Stimulated activated CD4-positive, alpha-beta T cell treated with anti-CD3 and anti-CD28 coated beads, TNF-alpha, amount 100 ng/mL, for 24 hours (primary cell): ENCODE measurements at places on chromosomes 6 and 20.

GRCh38 chr20:33172781-33173180 is 4.8 kb downstream of the BPIFA2 start:
- no peak for DNase-seq

- DNase-seq = no peak
These were observed 321.5 kb upstream of the JARID2 start for GRCh38 chr6:14924126-14925024.

DNA sequence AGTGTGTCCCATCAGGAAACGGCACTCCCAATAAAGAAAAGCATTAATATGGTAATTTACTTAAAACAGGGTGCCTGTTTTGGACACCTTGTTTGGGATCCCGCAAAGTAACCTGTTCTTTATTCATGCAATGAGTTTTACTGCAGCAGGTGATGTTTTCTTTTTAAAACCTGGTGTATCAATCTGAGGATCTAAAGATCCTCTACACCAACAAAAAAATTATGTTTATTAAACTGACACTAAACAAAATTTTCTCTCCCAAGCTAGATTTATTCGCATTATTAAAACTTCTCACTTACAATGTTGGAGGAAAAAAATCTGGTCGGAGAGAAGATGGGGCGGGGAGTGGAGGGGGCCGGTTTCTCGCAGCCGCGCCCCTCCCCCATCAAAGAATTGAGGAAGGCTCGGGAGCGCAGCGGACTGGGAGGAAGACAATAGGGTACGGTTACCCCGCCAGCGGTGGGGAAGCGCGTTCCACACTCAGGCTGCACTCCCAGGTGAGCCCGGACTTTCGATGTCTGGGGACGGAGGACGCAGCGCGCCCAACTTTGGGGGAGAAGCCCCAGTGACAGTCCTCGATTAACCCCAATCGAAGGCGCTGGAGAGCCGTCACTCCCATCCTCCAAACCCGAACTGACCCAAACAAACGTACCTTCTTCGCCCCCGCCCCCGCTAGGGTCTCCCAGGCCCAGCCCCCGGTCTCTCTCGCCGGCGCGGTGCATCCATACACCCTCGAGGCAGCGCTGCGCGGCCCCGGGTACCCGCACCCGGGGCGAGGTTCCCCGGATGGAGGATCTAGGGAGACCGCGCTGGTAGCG is 1.3 kb downstream of the CD24 start:
- no peak for DNase-seq

- no peak for DNase-seq
These were observed 31.7 kb downstream of the C20orf173 start for GRCh38 chr20:35497780-35498189.

GRCh38 chr6:149484733-149485700 is at the start of gene ZC3H12D:
ZC3H12D (minus strand) TSS chr6:149485014; CDS start chr6:149474543, 10,471 bp downstream.
- peak; percentile 73 for DNase-seq

GRCh38 chr6:6579281-6579680 is 9.2 kb upstream of the LY86 start:
- no peak for DNase-seq

- no peak for DNase-seq
These were observed 13.4 kb downstream of the IYD start for GRCh38 chr6:150382171-150382570.

DNA sequence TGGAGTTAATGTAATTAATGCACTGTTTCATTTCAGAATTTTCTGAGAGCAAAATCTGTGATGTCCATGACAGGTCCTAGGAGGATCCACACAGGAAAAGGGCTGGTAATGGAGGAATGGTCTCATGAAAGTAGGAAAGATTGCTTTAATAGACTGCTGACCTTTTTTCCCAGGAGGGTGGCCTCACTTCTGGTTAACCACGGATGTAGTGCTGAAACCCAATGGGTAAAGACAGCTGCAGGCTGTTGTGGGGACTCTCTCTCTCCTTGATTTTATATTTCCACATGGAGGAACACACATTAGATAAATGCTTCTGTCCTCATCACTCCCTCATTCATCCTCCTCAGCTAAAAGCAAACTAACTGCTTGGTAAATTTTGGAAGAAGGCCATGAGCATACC is 23.6 kb upstream of the RIPOR2 start:
- DNase-seq = no peak

DNA sequence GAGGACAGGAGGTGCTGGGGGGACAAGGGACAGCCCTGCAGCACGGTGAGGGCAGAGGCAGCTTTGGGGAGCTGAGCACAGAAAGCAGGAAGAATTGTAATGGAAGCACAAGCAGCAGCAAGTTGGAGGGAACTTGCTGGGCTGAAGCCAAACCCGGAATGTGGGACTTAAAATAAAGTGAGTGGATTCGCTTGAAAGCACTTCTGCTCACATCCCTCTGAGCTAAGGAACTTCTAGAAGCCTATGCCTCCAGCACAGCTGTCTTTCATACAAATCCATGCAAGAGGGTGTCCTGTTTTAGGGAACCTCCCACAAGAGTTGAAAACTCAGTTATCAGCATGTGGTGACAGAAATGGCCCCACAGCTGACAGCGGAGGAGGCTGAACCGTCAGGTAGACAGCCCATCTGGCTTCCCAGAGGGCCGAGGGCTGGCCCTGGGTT is 71.4 kb upstream of the MLN start:
- no peak for DNase-seq

- DNase-seq = peak; percentile 8
These were observed 1.5 kb downstream of the PABPC1L start for GRCh38 chr20:44911264-44911921.

- DNase-seq = no peak
These were observed 178.1 kb upstream of the ARG1 start for GRCh38 chr6:131394768-131395432.

- DNase-seq = no peak
These were observed 19.6 kb downstream of the ANGPT4 start for GRCh38 chr20:896501-897025.

- DNase-seq = no peak
These were observed 111.3 kb downstream of the SIM1 start for GRCh38 chr6:100353276-100354015.

DNA sequence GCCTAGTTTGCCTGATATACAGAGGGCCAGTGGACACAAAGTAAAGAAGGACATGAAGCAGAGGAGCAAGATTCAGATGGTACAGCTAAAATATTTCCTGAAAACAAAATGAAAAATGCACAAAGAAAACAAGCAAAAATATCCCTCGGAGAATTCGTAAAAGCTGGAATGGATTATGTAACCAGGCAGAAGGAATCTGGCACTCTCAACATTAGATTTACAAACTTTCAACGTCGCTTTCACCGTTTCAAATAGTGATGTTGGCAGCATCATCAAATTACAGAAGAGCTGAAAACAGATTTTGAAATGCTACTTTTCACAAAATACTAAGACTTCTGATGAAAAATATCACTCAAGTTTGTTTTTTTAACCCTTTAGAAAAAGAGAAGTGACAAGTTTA is 11.7 kb downstream of the SMLR1 start:
- no peak for DNase-seq

DNA sequence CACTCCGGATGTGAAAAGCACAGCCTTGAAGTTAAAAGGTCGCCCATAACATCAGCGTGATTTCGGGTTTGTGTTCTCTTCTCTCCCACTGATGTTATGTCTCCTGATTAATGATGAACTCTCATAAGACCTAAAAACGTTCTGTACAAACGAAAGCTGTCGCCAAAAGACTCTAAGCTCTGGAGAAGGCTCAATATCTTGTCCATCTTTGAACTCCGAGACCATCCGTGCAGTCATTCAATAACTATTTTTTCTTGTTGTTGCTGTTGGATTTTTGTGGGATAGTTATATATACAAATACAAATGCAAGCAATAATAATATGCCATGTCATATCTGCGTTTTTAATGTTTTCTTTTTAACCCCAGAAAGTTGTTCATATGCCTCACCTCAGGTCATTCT is 291.8 kb upstream of the MARCKS start:
- no peak for DNase-seq

DNA sequence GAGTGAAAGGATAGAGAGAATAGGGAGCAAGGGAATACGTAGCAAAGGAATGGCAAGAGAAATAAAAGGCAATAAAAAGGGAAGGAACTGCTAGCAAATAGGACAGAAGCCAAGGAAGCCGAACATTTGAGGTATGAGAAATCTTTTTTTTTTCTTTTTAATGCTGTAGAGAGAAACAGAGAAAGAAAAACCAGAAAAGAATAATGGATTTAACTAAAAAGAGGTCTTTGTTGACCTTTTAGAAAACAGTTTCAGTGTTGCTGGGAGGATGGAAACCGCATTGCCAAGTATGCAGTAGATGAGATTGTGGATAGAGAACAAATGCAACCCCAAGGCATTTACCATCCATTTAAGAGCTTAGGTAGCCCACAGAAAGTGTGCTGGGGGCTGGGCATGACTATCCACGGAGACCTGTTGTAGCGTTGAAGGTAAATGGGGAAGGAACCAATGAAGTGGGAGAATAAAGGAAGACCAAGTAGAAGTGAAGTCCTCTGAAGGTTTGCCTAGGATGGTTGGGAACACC is 23.3 kb upstream of the C6orf62 start:
- no peak for DNase-seq

- no peak for DNase-seq
These were observed 89.5 kb downstream of the SNX5 start for GRCh38 chr20:17878912-17879602.

- peak; percentile 66 for DNase-seq
These were observed at the start of gene CST7 for GRCh38 chr20:24948939-24949679. CST7 (plus strand) TSS chr20:24949269; CDS start chr20:24949506, 237 bp downstream.

DNA sequence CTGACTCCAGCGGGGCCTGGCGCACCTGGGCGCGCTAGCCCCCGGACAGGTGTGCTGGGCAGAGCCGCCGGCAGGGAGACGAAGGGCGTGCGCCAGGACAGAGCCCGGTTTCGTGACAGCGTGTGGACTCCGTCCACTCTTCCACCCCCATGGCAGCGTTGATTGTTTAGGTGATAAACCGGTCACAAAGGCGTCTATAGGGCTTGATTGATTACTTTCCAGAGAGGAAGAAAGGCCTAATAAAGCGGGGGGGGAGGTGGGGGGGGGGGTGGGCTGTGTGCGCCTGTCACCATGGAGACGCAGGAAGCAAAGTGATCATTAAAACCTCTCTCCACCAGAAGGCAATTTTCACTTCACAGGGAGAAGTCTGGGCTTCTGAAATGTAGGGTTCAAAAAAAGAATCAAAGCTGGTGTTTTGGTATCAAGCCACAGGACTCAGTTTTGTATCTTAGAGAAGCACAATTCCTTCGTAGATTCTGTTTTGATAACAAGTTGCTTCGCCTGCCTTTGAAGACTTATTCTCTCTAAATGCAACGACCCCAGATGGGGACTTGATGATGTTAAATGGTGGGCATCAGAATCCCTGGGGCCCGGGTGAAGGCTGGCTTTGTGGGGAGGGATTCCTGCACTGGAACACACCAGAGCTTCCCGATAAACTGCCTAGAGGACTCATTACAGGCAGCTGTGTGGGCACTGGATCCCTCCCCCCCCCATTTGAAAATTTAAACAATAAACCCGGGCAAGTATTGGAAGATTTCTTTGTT is 1.4 kb downstream of the PHACTR3 start:
- DNase-seq = no peak

DNA sequence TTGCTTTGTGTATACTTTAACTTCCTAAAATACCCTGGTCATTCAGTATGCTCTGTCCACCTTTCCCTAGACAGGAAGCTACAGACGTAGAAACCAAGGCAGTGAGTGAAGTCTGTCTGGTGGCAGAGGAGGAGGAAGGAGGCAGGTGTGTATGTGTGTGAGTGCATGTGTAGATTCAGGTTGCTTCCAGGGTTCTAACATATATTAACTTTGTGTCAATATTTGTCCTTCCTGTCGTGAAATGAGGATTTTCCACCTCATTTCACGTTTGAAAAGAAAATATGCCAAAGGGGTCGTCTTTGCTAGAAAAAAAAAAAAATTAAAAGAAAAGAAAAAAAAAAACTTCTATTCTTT is 411.5 kb downstream of the PKHD1 start:
- DNase-seq = no peak

DNA sequence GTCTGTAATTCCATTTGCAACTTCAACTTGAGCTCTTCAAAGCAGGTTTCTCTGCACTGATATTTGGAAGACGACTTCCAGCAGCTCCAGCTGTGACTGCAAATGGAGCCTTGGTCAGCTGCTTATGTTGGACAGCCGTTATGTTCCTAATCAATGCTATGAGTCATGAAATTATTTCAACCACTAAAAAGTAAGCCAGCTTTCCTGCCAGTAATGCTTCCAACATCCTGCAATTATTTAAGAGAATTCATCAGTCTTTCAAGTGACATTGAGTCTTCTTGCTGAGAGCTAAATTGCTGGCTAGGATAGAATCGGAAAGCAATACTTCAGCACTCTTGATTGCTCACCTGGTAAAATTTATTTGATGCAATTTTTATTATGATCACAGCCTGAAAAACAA is 375.7 kb downstream of the MMUT start:
- DNase-seq = no peak

DNA sequence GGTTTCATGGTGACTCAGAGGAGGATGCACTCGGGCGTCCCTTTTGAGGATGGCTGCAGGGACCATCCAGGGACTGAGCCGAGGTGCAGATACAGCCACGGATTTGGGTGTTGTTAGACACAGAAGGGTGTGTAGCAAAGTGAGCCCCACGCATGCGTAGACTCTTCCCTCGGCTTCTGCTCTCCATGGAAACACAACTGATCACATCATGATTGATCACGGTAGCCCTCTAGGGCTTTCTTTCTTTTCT is 606 bp upstream of the ULBP1 start:
- DNase-seq = peak; percentile 54

GRCh38 chr20:40218316-40218969 is 470.6 kb downstream of the MAFB start:
- DNase-seq = no peak

DNA sequence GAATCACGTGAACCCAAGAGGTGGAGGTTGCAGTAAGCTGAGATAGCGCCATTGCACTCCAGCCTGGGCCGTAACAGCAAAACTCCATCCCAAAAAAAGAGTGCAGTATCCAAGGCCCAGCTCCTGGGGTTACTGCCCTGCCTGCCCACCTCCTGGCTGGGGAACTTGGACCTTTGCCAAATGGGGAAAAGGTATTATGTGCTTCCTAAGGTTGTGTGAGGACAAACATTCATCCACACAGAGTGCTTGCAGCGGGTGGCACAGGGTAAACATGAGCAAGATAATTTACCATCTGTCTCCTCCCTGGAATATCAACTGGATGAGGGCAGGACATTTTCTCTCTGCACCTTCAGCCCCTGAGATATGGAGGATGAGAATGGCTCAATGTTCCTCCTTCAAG is 94.9 kb upstream of the POPDC3 start:
- DNase-seq = no peak

- DNase-seq = no peak
These were observed 3.4 kb downstream of the TXNDC5 start for GRCh38 chr6:7907159-7907558.

DNA sequence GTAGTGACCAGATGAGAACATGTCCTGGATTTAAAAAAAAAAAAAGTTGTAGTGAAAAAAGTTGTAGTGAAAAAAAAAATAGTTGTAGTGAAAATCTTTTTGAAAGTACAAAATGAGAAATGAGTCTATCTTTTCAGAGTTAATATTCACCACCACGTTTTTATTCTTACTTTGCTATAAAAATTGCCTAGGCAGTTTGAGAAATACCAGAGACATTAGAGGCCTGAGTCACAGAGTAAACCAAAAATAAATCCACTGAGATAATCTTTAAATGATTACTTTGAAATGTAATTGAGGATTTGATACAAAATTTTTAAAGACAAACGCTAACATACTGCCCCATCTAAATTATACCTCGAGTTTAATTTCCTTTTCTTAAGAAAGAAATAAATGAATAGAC is 101.2 kb upstream of the TIAM2 start:
- DNase-seq = no peak
